ENCODE measurements at places on chromosomes 6 and 20. TPM values are rescaled to one million over a fixed set of nuclear protein-coding genes. Genes with fewer than 3 reads are reported as not detected.

Gene TMEM30A
- total RNA-seq: 179 TPM

Gene LINC00237
- total RNA-seq: not detected

Gene ESF1
- 19.2 TPM for total RNA-seq

Gene PSORS1C2
- total RNA-seq: not detected

Gene UST
- total RNA-seq: 27.8 TPM

Gene SIRPB2
- total RNA-seq: 1.2 TPM

GRCh38 chr20:58893355-58894120 lies 41.0 kb downstream of the GNAS start:
- DNase-seq: no peak

- no peak for DNase-seq
Measured at GRCh38 chr6:7728855-7729590, 3.1 kb downstream of the BMP6 start.

GRCh38 chr6:150641398-150642139 lies 41.9 kb downstream of the PLEKHG1 start:
- no peak for DNase-seq

- DNase-seq: no peak
Measured at GRCh38 chr6:125773387-125774341, 17.1 kb upstream of the NCOA7 start.

DNA sequence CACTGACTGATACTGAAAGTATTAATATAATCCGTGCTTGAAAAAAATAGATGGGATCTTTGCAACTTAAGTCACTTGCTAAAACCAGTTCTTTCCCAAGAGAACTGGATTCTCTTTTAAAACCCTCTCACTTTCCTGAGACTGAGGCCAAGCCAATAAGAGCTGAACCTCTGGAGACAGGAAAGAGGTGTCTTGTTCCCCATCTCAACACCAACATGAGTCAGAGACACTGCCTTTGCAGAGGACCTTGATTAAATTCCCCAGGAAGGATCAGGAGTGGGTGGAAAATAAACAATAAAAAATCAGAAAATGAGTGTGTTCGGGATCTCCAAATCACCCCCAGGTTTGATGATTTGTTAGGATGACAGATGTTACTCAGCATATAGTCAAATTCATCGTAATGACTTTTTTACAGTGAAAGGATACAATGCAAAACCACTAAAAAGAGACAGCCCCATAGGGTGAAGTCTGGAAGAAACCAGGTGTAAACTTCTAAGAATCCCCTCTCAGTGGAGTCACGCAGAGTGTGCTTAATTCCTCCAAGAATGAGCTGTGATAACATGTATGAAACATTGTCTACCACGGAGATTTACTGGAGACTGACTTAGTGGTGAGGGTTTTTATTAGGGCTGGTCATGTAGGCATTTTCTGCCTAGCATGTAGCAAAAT lies 122.8 kb upstream of the BEND3 start:
- no peak for DNase-seq

- DNase-seq: no peak
Measured at GRCh38 chr6:84581494-84582259, 182.7 kb downstream of the TBX18 start.

- DNase-seq: no peak
Measured at GRCh38 chr6:34154668-34155447, 9.0 kb upstream of the GRM4 start.
